ENCODE measurements at places on chromosomes 12 and 14.

DNA sequence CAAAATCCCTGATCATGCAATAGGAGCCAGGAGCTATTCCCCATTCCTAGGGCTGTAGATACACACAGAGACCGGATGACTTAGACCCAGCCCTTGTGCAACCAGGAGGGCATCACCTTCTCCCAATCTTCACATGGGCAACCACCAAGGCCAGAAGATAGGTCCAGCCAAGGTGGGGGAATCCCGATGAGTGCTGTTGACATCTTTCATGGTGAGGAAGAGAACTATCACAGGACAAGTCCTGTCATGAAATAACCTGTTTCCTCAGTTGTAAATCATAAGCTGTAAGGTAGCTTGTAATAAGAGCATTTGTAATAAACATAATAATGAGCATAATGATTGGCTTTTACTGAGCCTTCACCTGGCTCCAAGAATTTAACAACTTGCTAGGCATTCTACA is 89.5 kb downstream of the GCH1 start:
- no peaks in the 10 kb centered on the region for H3K36me3 ChIP-seq
- no peak for DNase-seq
- H3K4me3 ChIP-seq = no peak overlapping the region
- no peak overlapping the region for H3K27ac ChIP-seq

- DNase-seq = peak; percentile 96
- peaks cover 35% of the 10 kb centered on the region for H3K4me1 ChIP-seq
- peak overlapping the region; percentile 100 for H3K27ac ChIP-seq
- H3K27me3 ChIP-seq = no peaks in the 10 kb centered on the region
- H3K4me3 ChIP-seq = peak overlapping the region; percentile 99
- peaks cover 45% of the 10 kb centered on the region for H3K36me3 ChIP-seq
Observed at GRCh38 chr12:108563136-108563803, 874 bp downstream of the ISCU start.

- peaks cover 23% of the 10 kb centered on the region for H3K4me1 ChIP-seq
- no peaks in the 10 kb centered on the region for H3K27me3 ChIP-seq
- no peaks in the 10 kb centered on the region for H3K36me3 ChIP-seq
- peak overlapping the region; percentile 5 for H3K4me3 ChIP-seq
- peak; percentile 61 for DNase-seq
Observed at GRCh38 chr14:30355431-30355913, 203.5 kb upstream of the G2E3 start.

GRCh38 chr12:118063576-118064391 is 2.8 kb upstream of the WSB2 start:
- peaks cover 60% of the 10 kb centered on the region for H3K4me1 ChIP-seq
- H3K27ac ChIP-seq = peak overlapping the region; percentile 97
- DNase-seq = no peak
- no peaks in the 10 kb centered on the region for H3K27me3 ChIP-seq
- peak overlapping the region; percentile 93 for H3K4me3 ChIP-seq

Data from activated CD4-positive, alpha-beta T cell treated with anti-CD3 and anti-CD28 coated beads, Interleukin-2, amount 10 ng/mL, durations not matched to agents 24 days and 14 days (primary cell).